Mesangial cell (primary cell): ENCODE measurements at places on chromosomes 11 and 22. TPM values are rescaled to one million over a fixed set of nuclear protein-coding genes. Genes with fewer than 3 reads are reported as not detected.

POU2AF2 gene
- total RNA-seq = not detected in 2 replicates

WT1 gene
- total RNA-seq = 13.4 and 41.1 TPM in 2 replicates

JHY gene
- total RNA-seq = 1.5 and 1.6 TPM in 2 replicates

ART5 gene
- 3.0 TPM in 1 of 2 replicates, not detected in the other for total RNA-seq
